ENCODE measurements at places on chromosomes 2 and 18.

GRCh38 chr2:121588357-121588756 is 57.7 kb downstream of the RNU4ATAC start:
- no peak for DNase-seq

DNA sequence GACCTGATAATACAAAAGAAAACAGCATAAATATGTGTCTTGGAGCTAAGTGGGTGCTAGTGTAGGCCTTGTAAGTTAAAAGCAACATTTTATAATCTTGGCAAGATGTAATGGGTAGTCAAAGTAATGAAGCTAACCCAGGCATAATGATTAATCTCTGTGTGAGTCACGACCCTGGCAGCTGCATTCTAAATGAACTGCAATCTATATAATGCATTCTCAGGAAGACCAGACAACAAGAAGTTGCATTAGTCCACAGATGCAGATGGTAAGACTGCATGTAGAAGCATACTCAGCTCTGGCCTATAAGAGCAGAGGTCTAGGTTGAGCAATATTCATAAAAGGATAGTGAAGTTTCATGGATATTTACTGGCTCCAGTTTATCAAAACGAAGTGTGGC is 85.6 kb upstream of the ETAA1 start:
- DNase-seq: no peak

- no peak for DNase-seq
Observed at GRCh38 chr18:9865764-9866490, 19.8 kb upstream of the TXNDC2 start.

DNA sequence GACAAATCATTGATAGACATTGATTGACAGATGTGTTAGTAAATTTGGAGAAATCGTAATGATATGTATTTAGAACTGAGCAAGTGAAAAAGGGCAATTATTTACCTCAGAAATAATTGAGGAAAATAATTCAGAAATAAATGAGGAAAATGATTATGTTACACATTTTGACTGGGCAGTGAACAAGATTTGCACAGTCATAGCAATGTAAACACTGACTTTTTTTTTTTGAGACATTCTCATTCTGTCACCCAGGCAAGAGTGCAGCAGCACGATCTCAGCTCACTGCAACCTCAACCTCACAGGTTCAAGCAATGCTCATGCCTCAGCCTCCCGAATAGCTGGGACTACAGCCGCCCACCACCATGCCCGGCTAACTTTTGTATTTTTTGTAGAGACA is 211.7 kb downstream of the SP3 start:
- no peak for DNase-seq

- DNase-seq: no peak
Observed at GRCh38 chr18:26868968-26869586, 3.6 kb upstream of the AQP4 start.

- no peak for DNase-seq
Observed at GRCh38 chr18:49613141-49613640, 51.3 kb downstream of the LIPG start.

DNA sequence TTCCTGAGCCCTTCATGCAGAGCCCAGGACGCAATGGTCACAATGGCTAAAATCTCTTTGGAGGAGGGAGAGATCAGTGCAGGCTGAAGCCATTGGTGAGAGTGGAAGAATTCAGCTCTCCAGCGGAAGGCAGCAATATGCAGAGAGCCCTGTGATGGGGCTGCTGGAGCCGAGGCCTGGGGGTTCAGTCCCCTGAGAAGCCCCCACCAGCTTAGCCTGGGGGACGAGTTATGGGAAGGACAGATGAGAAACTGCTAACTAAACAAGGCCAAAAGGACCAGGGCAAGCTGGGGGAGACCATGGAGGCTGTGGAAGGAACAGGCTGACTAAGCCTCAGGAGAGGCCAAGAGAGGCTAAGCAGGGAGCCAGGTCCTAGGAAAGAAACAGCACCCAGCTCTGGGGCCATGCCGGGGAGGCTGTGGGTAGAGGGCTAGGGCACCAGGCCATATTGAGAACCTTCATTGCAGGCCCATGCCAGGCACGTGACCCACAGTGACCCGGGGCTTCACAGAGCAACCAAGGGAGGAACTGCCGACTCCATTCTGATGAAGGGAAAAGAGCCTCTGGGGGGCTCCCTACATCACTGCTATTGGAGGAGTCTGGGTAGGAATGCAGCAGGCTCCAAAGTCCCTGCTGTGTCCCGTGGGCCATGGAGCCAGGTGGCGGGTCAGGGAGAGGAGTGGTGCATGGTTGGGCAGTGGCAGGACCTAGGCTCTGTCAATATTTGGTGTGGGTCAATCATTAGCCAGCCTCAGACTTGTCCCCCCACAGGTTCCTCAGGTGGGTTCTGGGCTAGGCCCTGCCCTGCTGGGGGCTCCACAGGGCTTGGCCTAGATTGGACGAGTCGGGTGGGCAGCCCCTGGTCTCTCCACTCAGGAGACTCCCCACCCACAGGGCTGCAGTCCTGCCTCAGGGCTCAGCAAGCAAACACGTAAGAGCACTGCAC is 19.8 kb downstream of the PROC start:
- no peak for DNase-seq

GRCh38 chr2:116988303-116988702 is 826.2 kb upstream of the DDX18 start:
- DNase-seq: no peak

DNA sequence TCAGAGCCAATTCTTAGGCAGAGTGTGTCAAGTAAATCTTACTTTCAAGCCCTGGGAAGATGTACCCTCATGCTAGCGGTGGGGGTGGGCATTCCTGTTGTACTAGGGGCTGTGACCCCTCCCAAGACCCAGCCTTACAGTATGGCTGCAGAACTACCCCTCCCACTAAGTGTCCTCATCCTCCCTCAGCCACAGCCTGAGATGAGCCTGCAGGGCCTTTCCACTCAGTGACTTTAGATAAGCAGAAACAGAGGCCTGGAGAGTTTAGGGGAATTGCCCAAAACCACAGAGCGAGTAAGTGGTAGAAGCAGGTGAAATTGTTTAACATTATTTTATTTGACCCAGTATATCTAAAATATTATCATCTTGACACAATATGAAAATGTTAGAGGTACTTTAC is 36.6 kb downstream of the TTC32 start:
- DNase-seq: no peak

DNA sequence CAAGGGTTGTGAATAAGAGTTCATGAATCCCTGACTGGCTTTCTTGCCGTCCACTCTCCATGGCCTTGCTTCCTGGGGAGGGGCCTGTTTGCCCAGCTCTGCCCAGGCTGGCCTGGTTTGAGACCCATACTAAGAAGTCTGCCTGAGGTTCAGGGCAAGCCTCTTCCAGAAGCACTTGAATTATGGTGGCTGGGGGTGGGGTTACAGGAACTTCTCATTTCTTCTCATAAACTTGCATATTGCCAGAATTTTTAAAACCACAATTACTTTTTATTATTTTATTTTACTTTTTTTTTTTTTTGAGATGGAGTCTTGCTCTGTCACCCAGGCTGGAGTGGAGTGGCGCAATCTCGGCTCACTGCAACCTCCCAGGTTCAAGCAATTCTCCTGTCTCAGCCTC is 42.0 kb downstream of the GORASP2 start:
- no peak for DNase-seq

DNA sequence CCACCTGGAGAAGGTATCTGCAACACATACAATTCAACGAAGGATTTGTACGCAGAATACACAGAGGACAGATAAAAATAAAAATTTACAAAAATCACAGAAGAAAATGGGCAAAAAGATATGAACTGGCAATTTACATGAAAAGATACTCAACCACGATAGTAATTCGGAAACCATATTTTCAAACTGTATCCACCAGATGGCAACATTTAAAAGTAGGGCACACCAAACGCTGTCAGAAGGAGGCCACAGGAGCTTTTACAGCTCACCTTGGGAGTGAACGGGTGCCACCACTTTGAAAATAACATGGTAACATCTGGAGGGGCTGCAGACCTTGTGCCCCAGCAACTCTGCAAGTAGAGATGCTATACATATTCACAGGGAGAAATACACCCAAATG is 9.8 kb downstream of the KIF1A start:
- no peak for DNase-seq

- no peak for DNase-seq
Observed at GRCh38 chr2:59237311-59237710, 996.2 kb upstream of the FANCL start.

GRCh38 chr2:77325395-77325794 is 196.8 kb downstream of the LRRTM4 start:
- DNase-seq: no peak

DNA sequence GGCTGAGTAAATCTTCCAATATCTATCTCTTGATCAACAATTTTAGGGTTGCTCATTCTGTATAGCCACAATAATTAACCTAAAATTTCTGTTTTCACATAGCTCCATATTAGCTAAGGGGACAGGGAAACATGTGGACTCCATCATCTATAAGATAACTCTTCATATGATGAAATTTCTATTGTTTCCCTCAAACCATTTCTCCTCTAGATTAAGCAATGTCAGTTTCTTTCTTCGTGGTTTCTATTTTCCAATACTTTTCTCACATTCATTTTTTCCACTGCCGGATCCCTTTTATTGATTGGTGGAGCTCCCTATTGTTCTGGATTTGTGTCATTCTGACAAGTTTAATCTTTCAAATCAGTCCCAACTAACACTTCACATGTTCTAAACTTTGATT is 1221.3 kb upstream of the ZEB2 start:
- no peak for DNase-seq

DNA sequence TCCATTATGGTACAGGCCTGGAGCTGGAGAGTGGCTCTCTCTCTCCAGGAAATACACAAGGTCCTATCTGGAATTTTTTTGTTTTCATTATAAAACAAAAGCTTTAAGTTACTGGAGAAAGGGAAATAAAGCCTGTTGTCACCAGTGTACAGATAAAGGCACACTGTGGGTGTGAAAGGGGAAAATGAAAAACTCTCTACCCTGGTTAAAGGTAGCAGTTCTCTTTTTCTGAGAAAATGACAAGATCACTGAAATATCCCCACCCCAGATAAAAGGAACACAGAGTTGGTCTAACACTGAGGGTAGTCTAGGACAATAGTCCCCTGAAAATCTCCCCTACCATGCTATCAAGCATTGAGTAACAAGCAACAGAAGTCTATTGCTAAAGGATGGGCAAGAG is 438.7 kb downstream of the MBD2 start:
- DNase-seq: no peak

GRCh38 chr2:207514451-207514850 is 15.3 kb upstream of the CREB1 start:
- DNase-seq: no peak

GRCh38 chr2:181457741-181458425 is 697 bp downstream of the ITGA4 start:
- DNase-seq: peak; percentile 66

DNA sequence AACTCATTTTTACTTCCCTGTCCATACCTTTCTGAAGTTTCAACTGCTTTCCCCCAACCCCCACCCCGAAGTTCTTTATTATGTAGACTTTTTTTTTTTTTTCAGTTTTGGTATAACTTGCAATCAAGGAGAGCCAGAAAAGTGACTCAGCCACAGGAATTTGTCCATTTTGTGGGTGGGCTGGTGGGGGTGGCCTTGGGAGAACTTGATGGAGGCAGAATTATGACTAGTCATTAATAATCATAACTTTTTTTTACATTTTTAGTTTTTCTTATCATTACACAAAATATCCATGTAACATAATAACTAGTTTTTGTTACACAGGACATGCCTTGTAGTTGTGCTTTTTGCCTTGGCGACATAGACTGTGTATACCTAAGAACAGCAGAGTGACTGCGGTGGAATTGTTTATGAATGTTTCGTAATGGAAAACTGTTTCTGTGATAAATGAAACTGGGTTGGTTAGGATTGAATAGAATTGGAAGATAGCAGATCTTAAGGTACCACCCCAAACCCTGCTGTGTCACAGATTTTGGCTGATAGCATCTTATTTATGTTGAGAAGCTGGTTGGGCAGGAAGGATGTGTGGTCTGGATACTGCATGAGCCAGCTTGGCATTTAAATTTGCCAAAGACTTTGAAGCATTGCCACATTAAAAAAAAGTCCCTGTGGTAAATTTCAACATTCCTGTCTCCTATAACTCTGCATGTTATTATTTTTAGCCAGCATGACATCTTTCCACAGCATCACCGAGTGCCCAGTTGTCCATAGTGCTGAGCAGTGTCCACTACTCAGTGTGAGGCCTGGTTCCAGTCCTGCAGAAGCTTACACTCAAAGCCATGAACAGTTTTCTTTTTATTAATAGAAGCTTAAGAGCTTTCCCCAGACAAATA is 30.7 kb downstream of the LYPD6B start:
- DNase-seq: peak; percentile 9

DNA sequence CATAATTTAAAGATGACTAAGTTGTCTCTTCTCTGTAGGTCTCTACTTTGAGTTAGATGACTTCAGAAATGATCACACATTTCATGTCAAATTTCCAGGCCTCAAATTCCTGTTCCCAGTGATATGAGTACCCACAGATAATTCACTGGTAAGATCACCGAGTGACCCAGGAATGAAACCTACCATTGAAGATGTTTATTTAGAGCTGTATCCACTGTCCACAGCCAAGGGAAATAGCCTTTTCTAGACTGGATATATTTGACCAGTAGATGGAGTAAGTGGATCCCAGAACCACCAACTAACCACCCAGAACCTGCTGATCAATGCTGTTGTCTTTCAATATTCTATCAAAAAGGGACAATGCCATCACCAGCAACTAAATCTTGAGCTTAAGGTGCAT is 238.8 kb downstream of the SLC8A1 start:
- DNase-seq: no peak

- DNase-seq: no peak
Observed at GRCh38 chr18:62912885-62913284, 197.5 kb downstream of the PHLPP1 start.

GRCh38 chr2:76450024-76450475 is 739.3 kb upstream of the GCFC2 start:
- no peak for DNase-seq

DNA sequence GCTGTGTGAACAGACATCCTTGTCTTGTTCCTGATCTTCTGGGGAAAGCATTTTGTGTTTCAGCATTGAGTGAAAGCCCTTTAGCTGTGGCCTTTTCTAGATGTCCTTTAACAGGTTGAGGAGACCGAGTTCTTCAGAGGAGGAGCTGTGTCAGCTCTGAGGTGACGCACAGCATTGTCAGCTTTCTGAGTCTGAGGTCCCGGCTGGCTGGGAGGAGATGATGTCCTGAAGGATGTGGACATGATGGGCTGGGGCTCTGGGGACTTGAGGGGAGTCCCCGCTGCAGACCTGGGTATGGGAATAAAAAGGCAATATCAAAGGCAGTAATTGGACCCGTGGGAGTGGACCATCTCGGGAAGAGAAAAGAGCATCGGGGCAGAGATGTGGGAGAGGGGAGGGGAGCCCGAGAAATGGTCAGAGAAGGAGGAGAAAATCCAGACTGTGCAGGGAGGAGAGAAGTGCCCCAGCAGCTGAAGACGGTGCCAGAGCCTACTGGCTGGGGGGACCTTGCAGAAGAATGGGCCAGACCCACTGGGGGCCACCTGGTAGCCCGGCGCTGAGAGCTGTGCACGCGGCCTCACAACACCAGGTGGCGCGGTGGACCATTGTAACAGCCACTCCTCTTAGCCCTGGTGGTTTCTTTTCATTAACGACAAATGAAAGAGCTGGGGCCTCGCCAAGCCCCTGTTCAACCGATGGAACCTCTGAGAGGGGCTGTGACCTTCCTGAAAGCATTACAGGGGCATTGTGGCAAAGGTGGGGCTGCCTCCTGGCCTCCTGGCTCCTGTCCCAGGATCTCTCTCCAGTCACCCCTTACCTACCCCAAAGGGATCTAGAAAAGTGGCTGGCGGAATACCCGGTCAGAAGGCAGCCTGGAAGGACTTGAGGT is 61.6 kb downstream of the ST3GAL5 start:
- peak; percentile 78 for DNase-seq
